ENCODE measurements at places on chromosomes 16 and 17.

GRCh38 chr17:49224198-49224996, 6.2 kb downstream of the PHOSPHO1 start:
- DNase-seq = no peak

GRCh38 chr17:80874866-80875445, 116.7 kb upstream of the CHMP6 start:
- no peak for DNase-seq

GRCh38 chr17:7307686-7308624, 527 bp downstream of the EIF5A start:
- no peak for DNase-seq

DNA sequence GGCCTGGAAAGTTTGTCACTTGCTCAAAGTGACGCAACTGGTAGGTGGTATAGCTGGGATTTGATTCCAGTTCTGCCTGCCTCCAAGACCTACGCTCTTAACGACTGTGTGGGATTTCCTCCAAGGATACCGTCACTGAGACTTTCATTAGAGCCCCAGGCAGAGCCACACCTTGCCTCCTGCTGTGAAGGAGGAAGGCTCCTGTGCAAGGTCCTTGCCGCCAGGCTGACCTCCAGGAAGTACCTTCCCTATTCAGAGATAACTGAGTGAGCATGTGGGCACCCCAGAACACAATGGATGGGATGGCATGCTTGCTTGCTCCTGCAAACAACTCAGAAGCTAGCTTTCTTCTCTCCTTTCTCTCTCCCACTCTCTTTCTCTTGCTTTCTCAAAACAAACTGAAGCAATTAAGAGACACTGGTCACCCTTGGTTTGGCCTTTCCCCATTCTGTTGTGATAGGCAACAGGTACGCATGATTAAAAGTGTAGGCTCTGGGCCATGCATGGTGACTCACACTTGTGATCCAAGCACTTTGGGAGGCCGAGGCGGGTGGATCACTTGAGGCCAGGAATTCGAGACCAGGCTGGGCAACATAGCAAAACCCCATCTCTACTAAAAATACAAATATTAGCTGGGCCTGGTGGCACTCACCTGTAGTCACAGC, 30.7 kb downstream of the CACNG3 start:
- no peak for DNase-seq
